ENCODE measurements at places on chromosomes 16 and 17.

GRCh38 chr17:16211590-16211989, 3.7 kb downstream of the NCOR1 start:
- DNase-seq, result no peak

GRCh38 chr16:85678016-85678415, 10.7 kb downstream of the GINS2 start:
- no peak for DNase-seq

DNA sequence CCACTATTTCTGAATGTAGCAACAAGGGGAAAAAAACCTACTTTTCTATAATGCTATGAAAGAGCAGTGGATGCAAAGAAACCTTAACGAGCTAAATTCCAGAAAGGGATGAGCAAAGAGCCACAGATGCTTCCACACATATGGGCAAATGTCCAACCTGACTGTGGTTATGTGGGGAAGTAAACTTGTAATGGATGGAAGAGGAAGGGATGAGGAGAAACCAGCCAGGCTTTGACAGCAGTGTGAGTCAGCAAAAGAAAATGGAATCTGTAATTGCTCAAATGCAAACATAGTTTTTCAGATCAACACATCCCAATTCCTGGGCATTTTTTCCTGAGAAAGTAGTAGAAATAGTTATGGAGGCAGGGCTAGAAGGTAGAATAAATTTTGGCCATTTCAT, 204.8 kb upstream of the CPHXL start:
- DNase-seq, result no peak

DNA sequence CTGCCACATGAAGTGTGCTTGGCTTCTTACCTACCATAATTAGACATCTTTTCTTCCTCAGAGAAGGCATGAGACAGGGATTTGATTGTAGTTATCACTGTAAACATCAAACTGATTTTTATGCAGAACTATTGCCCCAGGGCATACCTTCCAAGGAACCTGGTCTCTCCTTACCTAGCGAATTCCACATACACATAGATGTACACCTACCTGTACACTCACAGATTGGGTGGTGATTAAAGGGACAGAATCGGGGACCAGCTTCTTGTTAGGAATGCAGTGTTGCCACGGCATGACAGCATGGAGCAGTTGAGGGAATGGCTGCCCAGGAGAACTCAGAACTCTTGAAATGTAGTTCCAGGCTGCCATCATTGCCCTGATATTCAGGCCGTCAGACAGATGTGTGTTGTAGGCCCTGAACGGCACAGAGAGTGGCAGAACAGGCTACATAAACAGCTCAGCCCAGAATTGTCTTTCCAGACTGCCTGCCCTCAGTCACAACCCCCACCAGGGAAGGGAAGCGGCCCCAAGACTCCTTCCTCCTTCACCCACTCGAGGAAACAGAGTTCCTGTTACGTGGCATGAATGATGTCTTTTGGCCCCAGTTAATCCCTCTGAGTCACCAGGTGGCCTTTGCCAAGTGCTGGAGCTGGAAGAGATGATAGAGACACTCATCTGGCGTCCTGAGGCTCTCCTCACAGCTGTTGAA, 17.8 kb upstream of the NAGLU start:
- no peak for DNase-seq

- no peak for DNase-seq
These were observed 4.2 kb upstream of the CRK start for GRCh38 chr17:1460233-1460632.

GRCh38 chr16:23691483-23692189, 12.9 kb downstream of the PLK1 start:
- no peak for DNase-seq

- no peak for DNase-seq
These were observed 27.8 kb downstream of the SLC6A4 start for GRCh38 chr17:30207655-30208054.

DNA sequence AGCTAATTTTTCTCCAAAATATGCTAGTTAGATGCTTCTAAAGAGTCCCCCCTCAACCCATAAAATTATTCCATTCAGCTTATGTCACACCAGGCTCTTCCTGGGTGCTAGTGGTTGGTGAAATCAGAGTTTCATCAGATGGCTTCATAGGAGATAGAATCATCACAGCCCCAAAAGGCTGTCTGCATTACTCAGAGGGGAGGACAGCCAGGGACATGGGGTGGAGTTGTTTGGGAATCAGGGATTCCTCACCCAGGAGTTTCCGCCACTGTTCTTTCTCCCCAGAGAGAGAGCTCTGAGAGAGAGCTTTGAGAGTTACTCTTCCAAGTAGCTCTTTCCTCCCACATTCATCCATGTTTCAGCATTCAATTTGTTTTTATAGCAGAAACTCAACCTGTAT, 288 bp upstream of the KRT34 start:
- DNase-seq, result no peak

- DNase-seq, result no peak
These were observed 31.0 kb downstream of the POLR3E start for GRCh38 chr16:22328081-22328725.

- peak; percentile 57 for DNase-seq
These were observed 5.7 kb upstream of the KRT13 start for GRCh38 chr17:41511116-41511515.

DNA sequence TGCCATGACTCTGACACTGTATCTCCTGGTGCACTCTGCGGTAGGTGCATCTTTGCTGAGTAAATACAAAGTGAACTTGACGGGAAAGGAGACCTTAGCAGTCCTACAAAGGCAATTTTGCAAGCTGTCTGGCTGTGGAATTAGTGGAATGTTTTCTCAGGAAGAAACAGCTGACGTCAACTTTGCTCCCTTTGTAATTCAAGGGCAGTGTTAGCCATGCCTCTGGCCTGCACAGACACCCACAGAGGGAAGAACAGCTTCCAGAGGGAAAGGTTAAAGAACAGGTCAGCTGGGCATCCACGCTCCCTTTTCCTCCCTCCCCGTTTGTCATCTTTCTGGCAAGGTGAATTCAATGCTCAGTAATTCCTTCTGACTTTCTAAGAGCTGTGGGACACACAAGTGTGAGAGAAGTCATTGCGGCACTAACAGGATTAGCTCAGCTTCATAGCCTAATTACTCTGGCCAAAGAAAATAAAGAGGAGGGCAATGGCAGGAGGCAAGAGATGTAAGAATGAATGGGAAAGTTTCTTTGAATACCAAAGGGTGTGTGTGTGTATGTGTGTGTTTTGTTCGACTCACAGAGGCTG, 476.9 kb upstream of the GOT2 start:
- no peak for DNase-seq

DNA sequence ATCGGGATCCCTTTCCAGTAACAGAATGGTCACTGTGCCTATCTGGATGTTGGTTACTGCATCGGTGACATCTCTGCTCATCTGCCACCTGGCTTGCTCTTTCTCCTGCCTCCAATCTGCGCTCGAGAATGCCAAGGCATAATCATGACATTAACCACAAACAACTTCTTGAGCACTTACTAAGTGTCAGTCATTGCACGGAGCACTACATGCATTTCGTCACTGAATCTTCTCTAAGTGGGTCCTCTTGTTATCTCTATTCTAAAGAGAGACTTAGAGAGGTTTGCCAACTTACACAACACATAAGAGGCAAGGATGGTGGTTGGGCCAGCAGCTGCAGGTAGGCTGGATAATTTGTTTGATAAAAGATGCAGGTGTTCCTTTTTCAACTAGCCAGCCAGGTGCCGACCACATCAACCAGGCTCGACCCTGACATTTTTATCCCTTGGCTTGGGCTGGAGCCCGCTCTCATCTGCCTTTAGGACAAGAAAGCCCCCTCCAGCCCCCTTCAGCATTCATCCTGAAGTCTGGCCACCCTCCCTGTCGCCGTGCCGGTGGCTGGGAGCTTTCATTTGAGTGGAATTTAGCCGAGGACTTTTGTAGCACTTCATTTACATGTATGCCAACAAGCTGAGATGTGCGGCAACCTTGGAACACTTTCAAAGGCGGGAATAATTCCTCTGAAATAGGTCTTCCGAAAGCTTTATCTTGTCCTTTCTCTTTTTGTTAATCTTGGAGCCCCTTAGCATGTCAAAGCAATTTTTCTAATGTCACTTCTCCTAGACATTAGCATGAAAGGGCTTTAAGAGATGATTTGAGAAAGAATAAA, 89.3 kb upstream of the NKD1 start:
- DNase-seq, result peak; percentile 95

DNA sequence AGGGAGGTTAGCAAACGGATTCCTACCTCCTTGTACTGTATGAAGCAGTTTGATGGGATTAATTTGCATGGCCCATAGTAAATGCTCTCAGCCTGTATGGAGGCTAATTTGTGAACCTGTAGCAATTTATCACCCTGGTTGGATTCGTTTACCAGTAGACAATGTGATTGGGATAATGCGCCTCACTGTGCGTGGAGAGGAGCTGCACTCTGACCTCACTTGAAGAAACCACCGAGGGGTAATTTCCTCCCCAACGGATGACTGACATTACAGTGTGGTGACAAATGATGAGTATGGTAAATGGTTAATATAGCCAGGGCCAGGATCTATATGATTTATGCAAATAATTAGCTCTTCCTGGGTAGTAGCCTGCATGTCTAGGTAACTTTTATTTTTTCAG, 479.1 kb upstream of the RBFOX1 start:
- DNase-seq, result no peak

- peak; percentile 43 for DNase-seq
These were observed 537 bp upstream of the GJC1 start for GRCh38 chr17:44830359-44831288.

- no peak for DNase-seq
These were observed 16.8 kb upstream of the TVP23A start for GRCh38 chr16:10835281-10835931.

- DNase-seq, result no peak
These were observed 193.0 kb upstream of the ZFHX3 start for GRCh38 chr16:73240920-73241319.

DNA sequence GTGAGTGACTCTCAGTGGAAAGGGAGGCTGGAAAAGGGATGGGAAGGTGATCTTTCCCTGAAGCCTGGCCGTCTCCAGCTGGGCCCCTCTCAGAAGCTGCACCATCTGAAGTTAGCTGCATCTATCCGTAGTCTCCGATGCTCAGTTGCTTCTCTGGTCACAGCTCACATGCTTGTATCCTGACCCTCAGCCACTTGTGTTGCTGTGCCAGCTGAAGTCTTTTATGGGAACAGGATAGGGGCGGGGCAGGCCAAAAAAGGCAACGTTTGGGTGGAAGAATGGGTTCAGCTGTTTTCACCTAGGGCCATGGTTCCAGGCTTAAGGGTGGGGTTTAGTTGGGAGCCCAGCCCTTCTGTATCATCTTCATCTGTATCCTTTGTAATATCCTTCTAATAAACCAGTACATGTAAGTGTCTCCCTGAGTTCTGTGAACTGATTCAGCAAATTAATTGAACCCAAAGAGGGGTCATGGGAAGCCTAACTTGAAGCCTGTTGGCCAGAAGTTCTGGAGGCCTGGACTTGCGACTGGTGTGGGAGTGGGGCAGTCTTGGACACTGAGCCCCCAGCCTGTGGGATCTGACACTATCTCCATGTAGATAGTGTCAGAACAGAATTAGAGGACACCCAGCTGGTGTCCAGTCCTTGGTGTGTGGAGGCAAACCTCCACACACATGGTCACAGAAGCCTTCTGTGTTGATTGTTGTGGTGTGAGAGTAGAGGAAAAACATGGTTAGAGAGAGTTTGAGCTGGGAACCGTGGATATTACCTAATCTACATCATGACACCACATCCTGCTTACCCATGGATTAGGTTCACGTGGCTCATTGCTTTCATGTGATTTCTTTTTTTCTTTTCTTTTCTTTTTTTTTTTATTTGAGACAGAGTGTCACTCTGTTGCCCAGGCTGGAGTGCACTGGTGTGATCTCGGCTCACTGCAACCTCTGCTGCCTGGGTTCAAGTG, 49.3 kb upstream of the FBXO47 start:
- DNase-seq, result no peak

DNA sequence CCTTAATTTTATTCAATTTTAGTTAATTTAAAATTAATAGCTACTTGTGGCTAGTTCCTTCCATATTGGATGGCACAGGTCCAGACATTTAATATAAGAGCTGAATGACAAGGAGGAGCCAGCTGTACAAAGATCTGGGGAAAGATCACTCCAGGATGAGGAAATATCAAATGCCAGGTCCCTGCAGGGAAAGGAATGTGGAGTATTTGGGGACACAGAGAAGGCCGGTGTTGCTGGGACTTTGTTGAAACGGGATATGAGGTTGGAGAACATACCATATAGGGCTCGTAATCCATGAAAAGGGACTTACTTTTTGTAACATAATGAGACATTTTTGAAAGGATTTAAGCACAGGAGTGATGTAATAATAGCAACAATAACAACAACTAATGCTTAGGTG, 426.8 kb downstream of the HS3ST4 start:
- DNase-seq, result peak; percentile 32

- no peak for DNase-seq
These were observed 17.6 kb downstream of the ACSF3 start for GRCh38 chr16:89111263-89111662.

- DNase-seq, result no peak
These were observed 4.0 kb downstream of the WBP2 start for GRCh38 chr17:75850928-75851692.

GRCh38 chr16:85524630-85525419, 88.3 kb upstream of the GSE1 start:
- no peak for DNase-seq

- DNase-seq, result no peak
These were observed 85.5 kb upstream of the DOC2B start for GRCh38 chr17:266701-267667.

- DNase-seq, result peak; percentile 77
These were observed 75.3 kb upstream of the AMZ2 start for GRCh38 chr17:68172461-68172954.

DNA sequence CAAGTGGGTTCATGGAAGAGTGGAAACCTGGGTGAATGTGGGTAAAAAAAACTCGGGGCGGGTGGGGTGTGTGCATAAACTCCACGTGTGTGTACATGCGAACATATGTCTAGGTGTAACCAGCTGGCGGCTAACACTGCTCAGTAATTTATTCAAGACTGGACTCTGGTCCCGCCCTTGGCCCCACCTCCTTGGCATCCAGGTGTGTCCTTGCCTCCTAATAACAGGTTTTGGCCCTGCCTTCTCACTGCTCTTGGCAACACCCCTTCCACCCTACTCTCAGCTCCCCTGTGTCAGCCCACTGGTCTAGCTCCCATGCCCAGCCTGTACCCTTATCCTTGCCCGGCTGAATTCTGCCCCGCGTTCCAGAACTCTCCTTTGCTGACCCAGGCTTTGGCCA, 8.3 kb downstream of the FLII start:
- DNase-seq, result peak; percentile 60

DNA sequence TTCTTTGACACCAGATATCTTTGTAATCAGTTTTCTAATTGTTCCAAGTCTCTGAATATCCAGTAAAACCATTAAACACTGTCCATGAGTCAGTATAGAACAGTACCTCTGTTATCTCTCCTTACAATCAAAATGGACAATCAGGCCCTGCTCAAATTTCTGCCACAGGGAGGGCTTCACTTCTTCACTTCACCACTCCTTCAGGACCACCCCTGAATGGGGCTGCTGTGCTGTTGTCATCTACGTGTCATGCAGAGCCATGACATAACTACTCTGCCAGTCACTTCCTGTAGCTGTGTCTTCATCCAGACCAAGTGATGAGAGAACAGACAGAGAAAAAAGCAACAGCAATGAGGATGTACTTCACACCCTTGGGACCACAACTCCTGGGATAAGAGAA, 116.9 kb downstream of the TANC2 start:
- DNase-seq, result no peak
